ENCODE measurements at places on chromosomes 12 and 14.

GRCh38 chr12:105492591-105493545, 162.4 kb downstream of the C12orf75 start:
- DNase-seq, result no peak

GRCh38 chr12:78085542-78086182, 255.0 kb downstream of the NAV3 start:
- DNase-seq, result no peak

- no peak for DNase-seq
These were observed 71.5 kb upstream of the ARHGAP5 start for GRCh38 chr14:32005628-32006027.

DNA sequence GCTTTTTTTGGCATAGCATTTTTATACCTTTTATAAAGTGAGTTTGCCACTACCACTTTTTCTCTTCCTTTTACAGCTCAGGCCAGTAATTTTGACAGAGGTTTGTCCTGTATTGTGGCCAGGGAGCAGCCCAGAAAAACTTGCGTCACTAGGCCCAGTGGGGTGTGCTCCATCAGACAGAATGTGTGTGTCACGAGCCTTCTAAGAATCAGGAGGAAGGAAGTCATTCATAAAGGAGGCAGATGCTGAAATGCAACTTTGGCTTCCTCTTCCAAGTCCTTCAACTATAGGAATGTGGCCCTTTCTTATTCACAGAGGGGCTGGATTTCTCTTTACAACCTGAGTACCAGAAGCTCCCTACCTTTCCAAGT, 10.1 kb upstream of the RAB35 start:
- no peak for DNase-seq

GRCh38 chr14:70027785-70028428, 148.7 kb downstream of the SMOC1 start:
- DNase-seq, result peak; percentile 83

DNA sequence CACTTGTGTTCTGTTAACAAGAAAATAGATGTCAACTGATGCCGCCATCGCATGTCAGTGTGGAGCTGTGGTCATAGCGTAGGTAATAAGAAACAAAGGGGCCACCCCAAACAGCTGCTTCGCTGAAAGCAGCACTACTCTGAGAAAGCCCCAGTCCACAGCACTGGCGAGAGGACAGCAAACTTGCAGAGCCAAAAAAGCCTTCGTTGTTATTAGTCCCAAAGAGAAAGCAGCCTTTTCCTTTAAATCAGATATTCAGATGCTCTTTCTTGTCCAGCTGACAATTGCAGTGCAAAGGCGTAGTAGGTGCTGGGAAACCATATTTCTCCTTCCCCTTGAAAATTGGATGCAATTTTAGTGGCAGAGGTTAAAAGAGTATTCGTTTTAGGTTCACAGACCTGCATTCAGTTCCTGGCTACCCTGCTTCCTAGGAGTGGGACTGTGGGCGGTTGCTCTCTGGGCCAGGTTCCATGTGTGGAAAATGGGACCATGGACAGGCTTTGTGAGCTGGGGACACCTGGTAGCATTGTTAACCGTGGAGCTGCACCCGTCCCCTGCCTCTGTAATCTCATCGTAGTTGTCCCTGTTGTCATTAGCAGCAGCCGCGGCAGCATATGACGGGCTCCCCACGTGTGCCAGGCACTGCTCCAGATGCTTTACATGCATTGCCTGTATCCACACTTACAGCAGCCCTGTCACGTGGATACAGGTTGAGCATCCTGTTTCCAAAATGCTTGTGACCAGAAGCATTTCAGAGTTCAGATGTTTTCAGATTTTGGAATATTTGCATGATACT, 54.2 kb downstream of the ELK3 start:
- DNase-seq, result peak; percentile 69

- no peak for DNase-seq
These were observed 95.2 kb downstream of the GTF2A1 start for GRCh38 chr14:81125536-81125935.
